ENCODE measurements at places on chromosomes 5 and 9.

- no peak for DNase-seq
Measured at GRCh38 chr5:150729859-150730258, 29.0 kb downstream of the DCTN4 start.

DNA sequence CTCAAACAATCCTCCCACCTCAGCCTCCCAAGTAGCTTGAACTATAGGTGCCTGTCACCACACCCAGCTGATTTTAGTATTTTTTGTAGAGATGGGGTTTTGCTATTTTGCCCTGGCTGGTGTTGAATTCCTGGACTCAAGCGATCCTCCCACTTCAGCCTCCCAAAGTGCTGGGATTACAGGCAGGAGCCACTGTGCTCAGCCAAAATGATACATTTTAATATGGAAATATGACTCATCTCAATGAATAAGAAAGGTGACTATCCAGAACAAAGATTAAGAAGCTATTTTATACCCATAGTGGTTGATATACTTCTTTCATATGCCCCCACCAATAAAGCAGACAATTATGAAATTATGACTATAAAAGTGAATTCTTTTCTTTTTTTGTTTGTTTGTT is 166.2 kb downstream of the NFIB start:
- DNase-seq = no peak

- no peak for DNase-seq
Measured at GRCh38 chr9:136014147-136014923, 53.2 kb upstream of the UBAC1 start.

DNA sequence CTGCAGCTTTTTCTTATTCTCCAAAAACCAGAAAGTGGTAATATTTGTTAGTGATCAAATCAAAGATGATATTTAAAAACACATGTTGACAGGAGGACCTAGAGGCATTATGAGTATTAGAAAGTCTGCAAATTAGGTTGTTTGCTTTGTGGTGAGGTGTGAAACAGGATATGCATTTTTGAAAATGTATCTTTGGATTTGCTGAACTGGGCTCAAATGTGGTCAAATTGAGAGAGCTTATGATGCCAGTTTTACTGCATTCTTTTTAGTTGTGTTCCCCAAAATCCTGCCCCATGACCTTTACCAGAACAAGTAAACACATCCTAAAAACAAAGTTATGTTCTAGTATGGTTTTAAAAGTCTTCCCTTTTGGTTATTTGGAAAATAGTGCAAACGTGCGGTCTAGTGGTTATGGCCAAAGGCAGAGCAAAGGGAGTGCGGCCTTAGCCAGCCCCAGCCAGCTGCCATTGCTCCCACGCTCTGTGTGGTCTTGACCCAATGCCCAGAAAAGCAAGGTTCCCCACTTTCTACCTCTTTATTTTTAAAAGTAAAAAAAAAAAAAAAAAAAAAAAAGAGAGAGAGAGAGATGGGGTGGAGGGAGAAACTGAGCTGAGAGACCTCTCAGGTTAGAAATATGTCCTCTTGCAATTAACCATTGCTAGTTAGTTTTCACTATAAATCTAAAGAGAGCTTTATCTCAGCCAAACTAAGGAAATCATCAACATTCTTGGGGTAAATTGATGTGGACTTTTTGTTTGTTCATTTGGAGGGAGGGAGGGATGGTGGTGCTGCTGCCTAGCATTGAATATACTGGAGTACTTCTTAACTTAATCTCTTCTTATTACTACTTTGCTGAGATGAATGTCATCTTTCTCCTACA is 176.6 kb downstream of the ARHGAP26 start:
- DNase-seq = no peak

- no peak for DNase-seq
Measured at GRCh38 chr9:128703616-128704355, 1.5 kb downstream of the PKN3 start.

GRCh38 chr5:51347157-51347556 is 36.1 kb upstream of the ISL1 start:
- no peak for DNase-seq

- DNase-seq = no peak
Measured at GRCh38 chr9:128045831-128046230, 21.3 kb downstream of the NAIF1 start.

DNA sequence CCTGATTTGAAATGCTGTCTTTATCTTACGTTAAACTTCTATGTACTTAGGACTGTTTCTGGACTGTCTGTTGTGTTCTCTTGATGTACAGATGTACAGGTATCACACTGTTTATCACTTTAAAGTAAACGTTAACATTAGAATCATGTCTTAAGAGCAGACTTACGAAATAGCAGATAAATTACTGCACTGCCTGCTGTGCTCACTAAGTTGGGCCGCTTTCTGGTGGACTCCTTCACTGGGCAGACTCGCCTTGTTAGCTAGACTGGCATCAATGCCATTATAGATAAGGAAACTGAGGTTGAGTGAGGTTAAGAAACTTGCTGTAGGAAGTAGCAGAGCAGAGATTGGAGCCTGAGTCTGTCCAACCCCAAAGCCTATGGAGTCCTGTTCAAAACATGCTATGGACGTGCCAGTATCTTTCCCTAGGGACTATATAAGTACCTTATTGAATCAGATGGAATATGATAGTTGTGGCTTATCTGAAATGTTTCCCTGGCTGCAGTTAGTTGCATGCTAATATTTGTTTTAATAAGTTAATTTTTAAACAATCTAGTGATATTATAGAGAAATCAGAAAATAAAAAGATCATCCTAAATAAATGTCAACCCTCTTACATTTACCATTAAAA is 16.9 kb downstream of the ZNF618 start:
- DNase-seq = peak; percentile 76

DNA sequence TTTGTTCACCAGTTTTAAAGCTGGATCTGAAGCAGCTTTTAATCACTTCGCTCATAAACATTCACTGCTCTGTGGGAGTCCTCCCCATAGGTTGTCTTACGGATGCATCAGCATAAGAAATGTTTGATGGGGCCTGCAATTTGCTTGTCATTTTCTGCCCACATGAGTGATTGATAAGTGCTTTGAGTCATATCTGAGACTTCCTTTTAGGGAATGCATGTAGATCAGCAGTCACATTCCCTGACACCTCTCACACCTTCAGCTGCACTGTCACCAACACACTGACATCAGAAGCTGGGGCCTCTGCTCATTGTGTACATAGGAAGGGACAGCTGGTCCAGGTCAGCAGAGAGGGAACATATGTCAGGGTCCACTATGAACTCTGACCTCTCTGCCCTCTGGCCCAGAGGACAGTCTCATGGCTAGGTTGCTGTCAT is 84.1 kb upstream of the SPATA31D4 start:
- DNase-seq = no peak

DNA sequence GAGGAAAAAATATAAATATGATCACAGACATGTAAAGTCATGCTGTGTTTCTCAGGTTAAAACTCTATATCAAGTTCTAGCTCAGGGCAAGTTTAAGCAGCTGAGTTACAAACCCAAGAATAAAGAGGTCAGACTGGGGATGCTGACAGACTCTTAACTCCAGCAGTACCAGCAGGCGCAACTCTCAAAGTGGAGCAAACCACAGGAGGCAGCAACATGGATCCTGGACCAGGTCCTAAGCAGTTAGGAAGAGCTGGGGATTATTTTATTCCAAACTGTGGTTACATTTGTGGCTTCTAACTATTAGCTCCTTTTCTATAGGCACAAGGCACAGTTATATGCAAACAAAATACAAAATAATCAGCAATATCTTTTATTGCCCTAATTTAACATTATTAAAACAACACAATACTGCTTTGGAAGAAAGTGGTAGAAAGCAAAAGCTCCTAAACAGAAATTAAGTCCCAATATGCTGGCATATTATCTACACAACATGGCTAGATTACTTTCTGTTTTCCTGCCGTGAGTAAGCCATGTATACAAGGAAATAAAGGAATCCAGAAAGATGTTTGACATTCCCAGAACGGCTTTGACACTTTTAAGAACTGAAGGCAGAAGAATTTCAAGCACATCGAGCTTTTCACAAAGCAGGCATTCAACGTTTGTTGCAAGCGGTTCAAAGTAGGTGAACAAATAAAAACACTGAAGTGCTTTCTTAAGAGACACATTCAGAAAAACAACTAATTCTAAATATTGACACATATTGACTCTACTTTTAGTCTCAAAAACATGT is 378.8 kb upstream of the ZNF608 start:
- peak; percentile 25 for DNase-seq

- DNase-seq = no peak
Measured at GRCh38 chr5:161421067-161421466, 125.5 kb downstream of the GABRB2 start.

DNA sequence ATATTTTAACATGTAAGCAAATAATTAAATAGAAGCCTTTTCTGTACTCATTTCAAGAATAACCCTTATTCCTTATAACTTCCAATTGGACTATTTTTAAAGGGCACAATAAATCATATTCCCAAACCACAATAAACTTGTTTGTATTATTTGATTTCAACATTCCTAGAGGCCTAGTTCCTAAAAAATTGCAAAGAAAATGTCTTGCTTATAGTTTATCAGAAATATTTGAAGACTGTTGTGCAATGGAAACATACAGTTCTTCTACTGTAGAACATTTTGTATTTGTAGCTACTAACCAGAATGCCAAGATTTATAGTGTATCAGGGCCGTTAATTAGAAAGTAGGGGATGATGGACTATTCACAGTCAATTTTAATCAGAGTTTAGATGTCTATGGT is 1037.0 kb upstream of the CDH18 start:
- DNase-seq = peak; percentile 18

DNA sequence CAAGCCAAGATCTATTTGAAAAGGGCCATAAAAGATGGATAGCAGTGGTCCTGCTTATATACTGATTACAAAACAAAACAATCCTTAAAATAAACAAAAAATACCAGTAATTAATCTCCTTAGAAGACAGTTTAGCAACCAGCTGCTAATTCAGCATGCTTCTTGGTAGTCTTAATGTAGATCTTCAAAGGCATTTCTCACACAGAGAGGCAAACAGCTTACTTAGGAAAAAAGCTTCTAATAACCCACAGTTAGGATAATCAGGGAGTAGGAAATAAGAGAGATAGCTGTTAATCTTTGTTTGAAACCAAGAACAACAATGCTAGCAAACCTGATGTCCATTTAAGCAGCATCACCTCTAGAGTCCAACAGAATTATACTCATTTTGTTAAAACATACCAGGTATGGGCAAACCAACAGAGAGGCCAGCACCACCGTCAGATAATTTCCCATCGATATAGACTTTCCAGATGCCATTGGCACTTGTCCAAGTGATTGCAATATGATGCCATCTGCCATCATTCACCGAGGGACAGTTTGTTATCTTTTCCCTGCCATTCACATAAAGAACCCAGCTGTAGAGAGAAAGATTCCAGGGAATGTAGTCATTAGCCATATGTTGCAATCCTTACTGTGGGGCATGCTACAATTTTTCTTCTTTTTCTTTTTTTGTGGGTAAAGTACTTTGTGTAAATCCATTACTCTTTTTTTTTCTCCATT is 105.6 kb upstream of the TXNDC8 start:
- peak; percentile 94 for DNase-seq

GRCh38 chr5:76690704-76691466 is 25.0 kb upstream of the F2R start:
- no peak for DNase-seq

GRCh38 chr9:10007356-10007755 is 605.4 kb downstream of the PTPRD start:
- no peak for DNase-seq

DNA sequence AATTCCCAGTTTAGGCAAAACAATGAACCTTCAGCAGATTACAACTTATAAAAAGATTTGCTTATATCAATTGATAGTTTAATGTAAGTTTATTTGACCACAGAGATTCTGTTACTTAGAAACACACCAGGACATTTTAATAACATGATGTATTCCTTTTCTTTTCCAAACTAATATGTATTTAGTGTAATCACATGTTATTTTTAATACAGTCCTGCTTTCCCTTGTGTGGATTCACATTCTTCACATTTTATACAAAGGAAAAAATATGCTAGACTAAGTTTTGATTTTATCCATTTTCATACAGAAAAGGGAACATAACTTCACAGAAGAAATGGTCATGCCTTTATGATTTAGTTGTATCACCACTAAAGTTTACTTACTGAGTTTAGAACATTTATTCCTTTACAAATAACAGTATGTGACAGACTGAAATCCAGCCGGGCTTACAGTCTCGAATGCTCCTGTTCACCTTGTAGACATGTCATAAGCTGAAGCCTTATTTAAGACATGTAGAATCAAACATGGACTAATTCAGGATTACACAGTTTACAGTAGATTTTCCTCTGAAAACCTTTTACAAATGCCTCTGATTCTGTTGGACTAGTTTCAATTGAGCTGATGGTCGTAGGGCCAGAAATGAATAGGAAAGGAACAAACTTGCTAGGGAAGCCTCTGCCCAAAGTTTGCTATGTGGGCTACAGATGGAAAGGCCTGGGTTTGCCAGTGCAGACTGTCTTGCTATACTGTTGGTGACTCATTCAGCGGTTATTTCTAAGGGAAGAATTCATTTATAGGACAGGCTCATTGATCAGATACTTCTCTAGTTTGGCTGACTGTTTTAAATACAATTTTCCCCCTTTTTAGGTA is 6.6 kb upstream of the ASPN start:
- DNase-seq = peak; percentile 21

- peak; percentile 88 for DNase-seq
Measured at GRCh38 chr5:73640861-73641320, 14.9 kb downstream of the ARHGEF28 start.

Data from amniotic epithelial cell (primary cell).